Osteoblast (primary cell): ENCODE measurements at places on chromosomes 11 and 22. TPM values are rescaled to one million over a fixed set of nuclear protein-coding genes. Genes with fewer than 3 reads are reported as not detected.

- peaks cover 23% of the 10 kb centered on the region for H3K4me1 ChIP-seq
- DNase-seq: peak; percentile 87
- no peak overlapping the region for H3K4me3 ChIP-seq
- H3K36me3 ChIP-seq: peaks cover 2% of the 10 kb centered on the region
- no peak overlapping the region for H3K27ac ChIP-seq
- no peaks in the 10 kb centered on the region for H3K27me3 ChIP-seq
Observed at GRCh38 chr11:108117746-108118371, 3.5 kb upstream of the ACAT1 start.

- peaks cover 4% of the 10 kb centered on the region for H3K36me3 ChIP-seq
- H3K27me3 ChIP-seq: no peaks in the 10 kb centered on the region
- H3K4me1 ChIP-seq: no peaks in the 10 kb centered on the region
- H3K4me3 ChIP-seq: no peak overlapping the region
Observed at GRCh38 chr11:19225581-19225980, 15.2 kb downstream of the E2F8 start.

- H3K27ac ChIP-seq: no peak overlapping the region
- peaks cover 18% of the 10 kb centered on the region for H3K27me3 ChIP-seq
- no peak overlapping the region for H3K4me3 ChIP-seq
- peaks cover 5% of the 10 kb centered on the region for H3K4me1 ChIP-seq
- no peak for DNase-seq
Observed at GRCh38 chr11:46343520-46343919, 3.7 kb upstream of the DGKZ start.

DNA sequence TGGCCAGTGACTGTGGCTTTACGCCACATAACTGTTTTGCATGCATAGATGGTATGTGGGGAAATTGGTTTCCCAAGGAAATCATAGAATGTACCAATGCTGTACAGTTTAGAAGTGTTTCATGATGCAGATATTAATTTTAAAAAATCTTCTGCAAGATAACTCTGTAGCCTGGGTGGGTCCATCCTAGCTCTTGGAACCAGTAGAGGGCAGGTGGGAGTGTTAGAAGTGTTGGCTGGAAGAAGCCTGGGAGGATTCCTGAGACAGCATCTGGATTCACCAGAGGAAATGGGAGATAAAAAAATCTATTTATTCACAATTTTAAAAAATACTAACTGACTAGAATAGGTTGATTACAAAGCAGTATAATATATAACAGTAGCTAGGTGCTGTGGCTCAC, 139.9 kb upstream of the GRIA4 start:
- no peak for DNase-seq
- H3K4me1 ChIP-seq: no peaks in the 10 kb centered on the region
- H3K4me3 ChIP-seq: no peak overlapping the region
- H3K36me3 ChIP-seq: no peaks in the 10 kb centered on the region
- no peaks in the 10 kb centered on the region for H3K27me3 ChIP-seq

DNA sequence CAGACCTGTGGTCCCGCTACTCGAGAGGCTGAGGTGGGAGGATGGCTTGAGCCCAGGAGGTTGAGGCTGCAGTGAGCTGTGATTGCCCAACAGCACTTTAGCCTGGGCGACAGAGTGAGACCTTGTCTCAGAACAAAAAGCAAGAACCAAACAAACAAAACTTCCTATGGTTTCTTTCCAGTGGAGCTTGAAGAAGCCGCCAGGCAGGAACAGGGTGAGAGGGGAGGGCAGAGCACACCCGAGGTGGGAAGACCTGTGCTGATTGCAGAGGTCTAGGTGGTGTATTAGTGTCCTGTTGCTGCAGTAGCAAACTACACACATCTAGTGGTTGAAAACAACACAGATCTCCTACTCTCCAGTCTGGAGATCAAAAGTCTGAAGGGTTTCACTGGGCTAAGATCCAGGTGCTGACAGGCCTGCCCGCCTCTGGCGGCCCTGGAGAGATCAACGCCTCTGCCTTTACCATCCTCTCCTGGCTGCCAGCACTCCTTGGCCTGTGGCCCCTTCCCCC, 10.5 kb downstream of the ARHGEF17 start:
- H3K4me1 ChIP-seq: peaks cover 90% of the 10 kb centered on the region
- peak; percentile 77 for DNase-seq
- H3K27ac ChIP-seq: peak overlapping the region; percentile 37

- H3K27ac ChIP-seq: no peak overlapping the region
- no peak overlapping the region for H3K4me3 ChIP-seq
- DNase-seq: no peak
- no peaks in the 10 kb centered on the region for H3K36me3 ChIP-seq
Observed at GRCh38 chr22:28043266-28043665, 124.2 kb upstream of the PITPNB start.

- no peak overlapping the region for H3K27ac ChIP-seq
- no peaks in the 10 kb centered on the region for H3K27me3 ChIP-seq
- no peaks in the 10 kb centered on the region for H3K36me3 ChIP-seq
- DNase-seq: no peak
Observed at GRCh38 chr11:14364322-14364721, 5.3 kb upstream of the RRAS2 start.

GRCh38 chr11:106217456-106217855, 140.0 kb downstream of the AASDHPPT start:
- no peak overlapping the region for H3K4me3 ChIP-seq
- no peak overlapping the region for H3K27ac ChIP-seq
- no peaks in the 10 kb centered on the region for H3K4me1 ChIP-seq
- DNase-seq: no peak
- no peaks in the 10 kb centered on the region for H3K36me3 ChIP-seq
- H3K27me3 ChIP-seq: no peaks in the 10 kb centered on the region

GRCh38 chr22:25161916-25162530, 37.6 kb upstream of the CRYBB3 start:
- peaks cover 8% of the 10 kb centered on the region for H3K4me1 ChIP-seq
- no peaks in the 10 kb centered on the region for H3K27me3 ChIP-seq
- H3K27ac ChIP-seq: no peak overlapping the region
- no peak for DNase-seq
- H3K36me3 ChIP-seq: no peaks in the 10 kb centered on the region

GRCh38 chr11:123103326-123103980, 41.5 kb upstream of the HSPA8 start:
- peak; percentile 91 for DNase-seq
- H3K27ac ChIP-seq: peak overlapping the region; percentile 7
- H3K4me1 ChIP-seq: peaks cover 32% of the 10 kb centered on the region
- no peak overlapping the region for H3K4me3 ChIP-seq

DNA sequence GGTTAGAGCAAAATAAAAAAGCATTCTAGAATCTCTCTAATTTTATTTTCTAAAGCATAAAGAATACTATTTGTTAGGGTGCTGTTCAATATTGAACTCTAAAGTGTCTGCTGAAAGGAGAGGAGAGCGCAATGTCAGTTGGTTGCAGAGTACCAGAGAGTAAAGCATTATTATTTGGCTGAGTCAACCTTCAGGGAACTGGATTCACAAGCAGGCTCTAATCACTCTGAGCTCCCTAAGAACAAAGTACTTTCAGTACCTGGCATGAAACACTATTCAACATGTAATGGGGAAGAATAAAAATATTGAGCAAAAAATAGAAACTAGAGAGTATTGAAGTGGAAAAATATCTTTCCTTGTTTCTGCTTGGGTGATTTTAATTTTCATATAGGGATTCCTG, 961.0 kb upstream of the CCDC90B start:
- no peaks in the 10 kb centered on the region for H3K4me1 ChIP-seq
- H3K27me3 ChIP-seq: no peaks in the 10 kb centered on the region

GRCh38 chr11:118006153-118006534, 19.9 kb downstream of the IL10RA start:
- no peak overlapping the region for H3K27ac ChIP-seq
- H3K27me3 ChIP-seq: peaks cover 3% of the 10 kb centered on the region
- H3K36me3 ChIP-seq: no peaks in the 10 kb centered on the region
- H3K4me3 ChIP-seq: no peak overlapping the region
- no peaks in the 10 kb centered on the region for H3K4me1 ChIP-seq

GRCh38 chr11:7638710-7639642, 34.3 kb downstream of the CYB5R2 start:
- no peaks in the 10 kb centered on the region for H3K27me3 ChIP-seq
- no peak for DNase-seq
- H3K4me3 ChIP-seq: no peak overlapping the region
- no peak overlapping the region for H3K27ac ChIP-seq
- peaks cover 3% of the 10 kb centered on the region for H3K4me1 ChIP-seq

DNA sequence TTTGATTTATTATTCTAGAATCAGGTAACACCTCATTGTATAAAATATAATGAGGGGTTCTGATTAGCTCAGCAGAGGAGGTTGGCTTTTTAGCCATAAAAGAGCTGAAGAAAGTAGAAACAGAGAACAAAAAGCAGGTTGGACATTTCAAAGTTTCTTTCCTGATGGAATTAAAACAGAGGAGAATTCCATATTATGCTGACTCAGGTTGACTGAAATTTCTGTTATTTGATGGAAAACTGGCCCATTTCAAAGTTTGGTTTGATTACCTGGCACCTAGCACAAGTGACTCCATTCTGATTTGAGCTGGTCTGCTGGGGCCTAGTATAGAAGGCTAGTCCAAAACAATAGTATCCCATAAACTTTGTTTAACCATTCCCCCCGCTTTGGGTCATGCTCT, 24.9 kb downstream of the OR56B4 start:
- no peaks in the 10 kb centered on the region for H3K4me1 ChIP-seq
- DNase-seq: no peak
- H3K27me3 ChIP-seq: no peaks in the 10 kb centered on the region
- H3K27ac ChIP-seq: no peak overlapping the region

DAGLA gene
- total RNA-seq: 2.9 and 3.6 TPM in 2 replicates

SCGB1C1 gene
- not detected in 2 replicates for total RNA-seq

DEUP1 gene
- total RNA-seq: under 0.01 TPM in 2 replicates

RIBC2 gene
- 0.88 TPM in 1 of 2 replicates, not detected in the other for total RNA-seq
